HFFc6 (cell line): ENCODE measurements at places on chromosomes 1 and 21. TPM values are rescaled to one million over a fixed set of nuclear protein-coding genes. Genes with fewer than 3 reads are reported as not detected.
A peak's percentile ranks its signal among the peaks of the same experiment; 100 is the strongest.

GRCh38 chr1:202069662-202070061, 53.1 kb upstream of the GPR37L1 start:
- no peaks in the 10 kb centered on the region for H3K36me3 ChIP-seq
- H3K27ac ChIP-seq, result no peak overlapping the region
- peaks cover 21% of the 10 kb centered on the region for H3K27me3 ChIP-seq
- no peak for DNase-seq

DNA sequence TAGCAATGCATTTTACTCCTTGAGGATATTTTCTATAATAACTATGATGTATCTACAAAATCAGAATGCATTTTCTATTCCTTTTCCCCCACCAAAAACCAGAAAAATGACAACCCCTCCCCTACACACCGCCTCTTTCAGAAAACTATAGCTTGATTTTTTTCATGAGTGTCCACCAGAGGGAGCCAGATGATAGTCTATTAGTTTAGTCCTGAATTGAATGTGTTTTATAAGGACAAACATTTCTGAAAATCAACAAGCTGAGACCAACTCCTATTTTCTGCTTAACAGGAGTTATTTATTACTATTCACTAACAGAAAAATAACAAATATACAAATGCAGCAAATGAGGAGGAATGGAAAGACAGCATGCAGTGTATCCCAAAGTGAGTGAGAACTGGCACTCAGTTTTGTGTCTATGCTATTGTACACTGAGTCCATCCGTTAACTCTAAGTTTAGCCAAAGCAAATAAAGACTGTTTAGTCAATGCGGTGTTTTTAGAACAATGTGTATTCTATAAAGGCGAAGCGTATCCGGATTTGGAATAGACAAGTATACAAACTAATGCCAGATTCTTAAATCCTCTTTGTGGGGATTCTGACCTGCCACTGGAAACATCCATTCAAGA, 182.6 kb downstream of the VAV3 start:
- H3K4me3 ChIP-seq, result no peak overlapping the region
- no peaks in the 10 kb centered on the region for H3K36me3 ChIP-seq
- no peaks in the 10 kb centered on the region for H3K4me1 ChIP-seq
- H3K27ac ChIP-seq, result no peak overlapping the region
- H3K27me3 ChIP-seq, result no peaks in the 10 kb centered on the region
- DNase-seq, result peak; percentile 55

DNA sequence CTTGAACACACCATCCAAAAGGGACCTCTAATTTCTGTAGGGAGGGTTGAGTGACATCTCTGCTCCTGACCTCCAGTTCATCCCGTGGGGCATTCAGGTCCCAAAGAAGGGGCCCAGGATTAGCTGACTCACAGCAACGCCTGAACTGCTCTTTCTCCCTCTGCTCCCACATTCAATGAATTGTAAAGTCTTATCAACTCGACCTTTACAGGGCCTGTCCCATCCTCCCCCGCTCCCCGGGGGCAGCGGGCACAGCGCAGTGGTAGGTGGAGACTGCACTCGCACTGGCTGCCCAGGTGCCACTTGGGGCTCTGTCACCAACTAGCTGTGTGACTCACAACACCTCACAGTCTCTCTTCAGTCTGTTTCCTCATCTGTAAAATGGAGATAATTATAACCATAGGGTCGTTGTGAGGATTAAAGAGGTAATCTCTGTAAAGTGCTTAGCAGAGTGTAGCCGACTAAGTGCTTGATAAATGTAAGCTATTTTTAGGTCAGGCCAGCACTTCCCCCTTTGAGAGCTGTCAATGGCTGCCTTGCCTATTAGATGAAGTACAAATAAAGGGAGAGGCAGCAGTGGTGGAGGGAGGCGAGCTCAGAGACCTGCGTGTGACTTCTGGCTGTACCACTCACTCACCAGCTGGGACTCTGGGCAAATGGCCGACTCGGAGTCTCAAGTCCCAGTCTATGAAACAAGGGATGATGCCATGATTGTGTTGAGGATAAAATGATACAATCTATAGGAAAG, 637 bp upstream of the MYBPHL start:
- peaks cover 6% of the 10 kb centered on the region; the same call in 1 of the 2 replicates for H3K27me3 ChIP-seq
- DNase-seq, result no peak
- no peaks in the 10 kb centered on the region for H3K4me1 ChIP-seq
- 0 out of 2 replicates have a peak, but pooled peaks cover 6% of the 10 kb centered on the region for H3K36me3 ChIP-seq

DNA sequence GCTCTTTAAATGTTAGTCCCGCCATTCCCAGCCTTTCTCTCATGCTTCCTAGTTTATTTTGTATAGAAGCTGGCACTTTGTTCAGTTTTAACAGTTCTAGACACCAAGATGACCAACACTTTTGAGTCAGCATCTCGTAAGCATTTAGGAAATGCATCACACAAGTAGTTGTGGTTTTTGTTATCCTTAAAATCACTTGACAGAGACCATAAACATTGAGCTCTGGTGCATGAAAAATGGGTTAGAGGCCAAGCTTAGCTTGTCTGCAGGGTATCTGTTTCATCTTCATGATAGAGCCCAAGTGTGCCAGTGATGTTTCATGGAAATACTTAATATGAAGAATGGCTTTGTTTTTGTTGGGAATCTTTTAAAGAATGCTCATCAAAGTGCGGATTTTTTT, 159.7 kb downstream of the DISP1 start:
- peak overlapping the region; percentile 40 for H3K27ac ChIP-seq
- DNase-seq, result peak; percentile 95
- no peak overlapping the region for H3K4me3 ChIP-seq
- peaks cover 35% of the 10 kb centered on the region for H3K4me1 ChIP-seq

DNA sequence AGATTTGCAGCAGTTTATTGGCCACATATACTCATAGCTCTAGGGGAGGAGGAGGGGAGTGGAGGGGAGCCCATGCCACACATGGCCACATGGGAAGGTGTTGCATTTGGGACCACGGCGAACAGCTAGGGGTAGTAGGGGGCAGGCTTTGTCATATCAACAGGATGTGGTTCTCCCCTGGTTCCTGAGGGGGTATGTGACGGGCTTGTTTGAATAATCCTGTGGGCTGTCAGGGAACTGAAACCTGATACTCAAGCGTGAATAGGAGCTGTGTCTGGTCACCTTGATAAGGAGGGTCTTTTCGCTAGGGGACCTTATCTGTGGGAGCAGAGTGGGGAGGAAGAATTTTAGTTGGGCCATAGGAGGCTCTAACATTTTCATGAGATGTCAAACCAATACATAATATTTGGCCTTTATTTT, 264.7 kb downstream of the CTH start:
- H3K27ac ChIP-seq, result no peak overlapping the region
- no peaks in the 10 kb centered on the region for H3K4me1 ChIP-seq
- DNase-seq, result no peak
- H3K4me3 ChIP-seq, result no peak overlapping the region
- H3K36me3 ChIP-seq, result no peaks in the 10 kb centered on the region
- H3K27me3 ChIP-seq, result peaks cover 1% of the 10 kb centered on the region; the same call in 1 of the 2 replicates

DNA sequence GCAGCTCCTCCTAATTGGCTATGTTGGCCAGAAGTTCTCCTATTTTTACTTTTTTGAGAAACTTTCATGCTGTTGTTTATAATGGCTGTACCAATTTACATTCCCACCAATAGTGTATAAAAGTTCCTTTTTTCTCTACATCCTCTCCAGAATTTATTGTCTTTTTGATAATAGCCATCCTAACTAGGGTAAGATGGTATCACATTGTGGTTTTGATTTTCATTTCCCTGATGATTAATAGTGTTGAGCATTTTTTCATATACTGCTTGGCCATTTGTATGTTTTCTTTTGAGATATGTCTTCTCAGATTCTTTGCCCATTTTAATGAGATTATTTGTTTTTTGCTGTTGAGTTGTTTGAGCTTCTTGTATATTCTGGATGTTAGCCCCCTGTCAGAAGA, 46.8 kb downstream of the NTMT2 start:
- H3K4me1 ChIP-seq, result peaks cover 20% of the 10 kb centered on the region
- peaks cover 5% of the 10 kb centered on the region; the same call in 1 of the 2 replicates for H3K27me3 ChIP-seq
- no peak for DNase-seq
- H3K4me3 ChIP-seq, result no peak overlapping the region
- H3K36me3 ChIP-seq, result peaks cover 10% of the 10 kb centered on the region; the same call in 1 of the 2 replicates
- H3K27ac ChIP-seq, result no peak overlapping the region

DNA sequence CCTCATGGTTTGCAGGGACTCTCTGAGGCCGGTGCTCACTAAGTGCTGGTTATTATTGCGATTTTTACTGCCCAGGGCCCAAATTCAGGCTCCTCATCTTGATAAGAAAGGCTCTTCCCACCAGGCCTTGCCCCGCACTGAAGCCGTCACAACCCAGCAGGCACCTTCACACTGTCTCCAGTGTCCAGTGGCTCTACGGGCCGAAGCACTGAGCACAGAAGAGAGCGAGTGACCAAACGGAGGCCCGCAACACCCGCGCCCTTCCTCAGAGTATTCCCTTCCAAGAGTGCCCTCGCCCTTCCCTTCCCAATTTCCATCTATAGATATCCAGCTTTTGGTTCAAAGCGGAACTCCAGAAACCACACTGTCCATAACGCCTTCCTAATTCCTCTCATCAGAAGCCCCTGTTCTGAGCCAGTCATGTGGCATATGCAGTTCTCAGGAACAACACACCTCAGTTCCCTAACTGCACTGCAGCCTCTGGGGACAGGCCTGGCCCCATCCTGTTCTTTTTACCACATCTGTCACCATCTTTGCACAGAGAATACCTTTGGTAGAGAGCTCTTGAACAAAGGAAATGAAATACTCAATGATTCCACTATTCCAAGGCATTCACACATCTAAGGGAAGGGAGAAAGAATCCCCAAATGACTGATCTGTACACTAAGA, 15.1 kb downstream of the FALEC start:
- H3K4me1 ChIP-seq, result peaks cover 56% of the 10 kb centered on the region
- H3K27ac ChIP-seq, result no peak overlapping the region; the same call in 1 of the 2 replicates
- H3K36me3 ChIP-seq, result no peaks in the 10 kb centered on the region
- no peak overlapping the region for H3K4me3 ChIP-seq

DNA sequence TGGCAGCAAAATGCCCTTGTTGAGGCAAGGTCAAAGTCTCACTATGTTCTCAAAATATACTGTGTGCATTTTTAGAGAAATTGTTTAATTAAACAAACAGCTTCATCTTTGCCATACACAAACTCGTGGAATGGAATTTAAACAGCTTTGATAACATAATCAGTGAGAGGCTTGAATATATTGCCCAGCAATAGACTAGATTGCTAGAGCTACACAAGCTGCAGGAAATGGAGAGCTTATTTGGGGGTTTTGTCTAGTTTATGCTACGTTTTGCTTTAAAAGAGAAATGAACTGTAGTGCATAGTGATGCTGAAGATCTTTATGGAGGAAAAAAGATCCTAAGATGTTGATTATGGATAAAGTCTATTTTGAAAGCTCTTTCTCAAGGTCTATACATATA, 166.8 kb upstream of the HMCN1 start:
- no peak for DNase-seq
- H3K4me3 ChIP-seq, result peak overlapping the region; percentile 19; the same call in 1 of the 2 replicates
- H3K27me3 ChIP-seq, result no peaks in the 10 kb centered on the region
- H3K27ac ChIP-seq, result peak overlapping the region; percentile 74

Gene TNFSF4
- 0.73 to 2.0 TPM (median 0.97 TPM) in 3 replicates for total RNA-seq

Gene LMOD1
- total RNA-seq, result 18.1 to 37.1 TPM (median 36.8 TPM) in 3 replicates

Gene PLEKHN1
- 5.8 to 6.9 TPM (median 5.9 TPM) in 3 replicates for total RNA-seq
